GM12891 (cell line): ENCODE measurements at places on chromosomes 1 and 21.

- DNase-seq, result no peak
These were observed 37.2 kb downstream of the KCNK1 start for GRCh38 chr1:233651061-233651460.

DNA sequence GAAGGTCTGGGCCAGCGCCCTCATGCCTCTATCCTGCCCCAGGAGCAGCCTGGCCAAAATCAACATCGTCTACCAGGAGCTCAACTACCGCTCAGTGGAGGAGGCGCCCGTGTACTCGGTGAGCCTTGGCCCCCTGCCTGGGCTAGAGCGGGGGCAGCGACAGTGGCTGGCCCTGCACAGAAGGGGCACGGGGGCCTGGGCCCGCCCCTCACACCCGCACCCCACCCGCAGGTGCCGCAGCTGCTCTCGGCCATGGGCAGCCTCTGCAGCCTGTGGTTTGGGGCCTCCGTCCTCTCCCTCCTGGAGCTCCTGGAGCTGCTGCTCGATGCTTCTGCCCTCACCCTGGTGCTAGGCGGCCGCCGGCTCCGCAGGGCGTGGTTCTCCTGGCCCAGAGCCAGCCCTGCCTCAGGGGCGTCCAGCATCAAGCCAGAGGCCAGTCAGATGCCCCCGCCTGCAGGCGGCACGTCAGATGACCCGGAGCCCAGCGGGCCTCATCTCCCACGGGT is 10.8 kb downstream of the SCNN1D start:
- no peak for DNase-seq

GRCh38 chr1:7943251-7943650 is 2.6 kb upstream of the TNFRSF9 start:
- no peak for DNase-seq

DNA sequence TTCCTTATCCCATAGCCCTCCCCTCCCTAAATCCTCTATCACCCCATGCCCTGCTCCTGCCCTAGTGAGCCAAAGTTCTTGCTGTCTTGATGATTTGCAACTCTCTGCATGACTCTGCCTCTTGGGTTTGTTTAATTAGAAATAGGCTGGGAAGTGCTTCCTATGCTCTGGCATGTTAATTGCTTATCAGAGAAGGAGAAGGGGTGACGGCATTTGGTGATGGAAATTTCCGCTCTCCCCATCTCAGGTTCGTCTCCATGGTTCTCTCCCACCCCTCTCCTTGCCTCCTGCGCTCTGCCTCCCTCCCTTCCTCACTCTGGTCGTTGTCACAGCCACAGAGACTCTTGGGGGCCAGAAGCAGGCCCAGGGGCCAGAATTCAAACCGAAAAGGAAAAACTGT is 68.9 kb downstream of the LRRN2 start:
- DNase-seq, result no peak

- no peak for DNase-seq
These were observed 1713.4 kb downstream of the NCAM2 start for GRCh38 chr21:22711636-22712035.

GRCh38 chr1:183027031-183027430 is 3.8 kb downstream of the LAMC1 start:
- DNase-seq, result no peak

- DNase-seq, result no peak
These were observed 14.0 kb upstream of the L1TD1 start for GRCh38 chr1:62180639-62181038.

- DNase-seq, result no peak
These were observed 42.7 kb downstream of the FAAP20 start for GRCh38 chr1:2151911-2152310.

DNA sequence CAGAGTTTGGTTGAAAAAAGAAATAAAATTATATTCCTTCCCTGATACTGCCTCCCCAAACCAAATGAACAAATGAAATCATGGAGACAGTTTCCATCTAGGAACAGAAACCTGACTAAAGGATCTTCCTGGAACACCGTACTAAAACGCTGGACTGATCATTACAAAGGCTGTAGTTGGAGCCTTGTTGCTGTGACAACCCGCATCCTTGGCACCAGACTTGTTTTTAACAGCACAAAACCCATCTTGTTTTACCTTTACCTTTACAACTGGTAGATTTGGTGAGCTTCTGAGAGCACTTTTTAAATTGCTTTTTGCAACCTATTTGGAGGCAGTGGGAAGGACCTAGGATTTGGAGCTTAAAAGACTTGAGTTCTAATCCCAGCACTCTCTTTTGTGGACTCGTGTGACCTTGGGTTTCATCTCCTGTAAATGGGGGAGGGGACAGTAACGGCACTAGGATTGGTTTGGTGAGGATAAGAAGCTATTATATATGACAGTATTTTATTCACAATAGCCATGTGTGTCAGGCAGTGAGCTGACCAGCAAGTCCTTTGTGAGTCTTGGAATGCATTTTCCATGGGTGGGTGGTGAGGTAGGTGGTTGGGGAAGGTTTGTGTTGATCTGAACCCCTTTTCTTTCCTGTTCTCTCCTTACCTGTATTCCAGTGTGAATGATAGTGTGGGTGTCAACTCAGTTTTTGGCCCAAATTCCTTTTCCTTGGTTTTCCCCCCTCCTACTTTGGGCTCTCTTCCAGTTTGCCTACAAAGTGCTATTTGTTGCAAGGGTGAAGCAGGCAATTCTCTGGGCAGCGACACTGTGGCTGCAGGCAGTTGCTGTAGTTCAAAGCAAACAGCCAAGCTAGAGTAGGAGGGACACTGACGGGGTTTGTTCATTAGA is 12.6 kb downstream of the LRRC8D start:
- DNase-seq, result no peak

DNA sequence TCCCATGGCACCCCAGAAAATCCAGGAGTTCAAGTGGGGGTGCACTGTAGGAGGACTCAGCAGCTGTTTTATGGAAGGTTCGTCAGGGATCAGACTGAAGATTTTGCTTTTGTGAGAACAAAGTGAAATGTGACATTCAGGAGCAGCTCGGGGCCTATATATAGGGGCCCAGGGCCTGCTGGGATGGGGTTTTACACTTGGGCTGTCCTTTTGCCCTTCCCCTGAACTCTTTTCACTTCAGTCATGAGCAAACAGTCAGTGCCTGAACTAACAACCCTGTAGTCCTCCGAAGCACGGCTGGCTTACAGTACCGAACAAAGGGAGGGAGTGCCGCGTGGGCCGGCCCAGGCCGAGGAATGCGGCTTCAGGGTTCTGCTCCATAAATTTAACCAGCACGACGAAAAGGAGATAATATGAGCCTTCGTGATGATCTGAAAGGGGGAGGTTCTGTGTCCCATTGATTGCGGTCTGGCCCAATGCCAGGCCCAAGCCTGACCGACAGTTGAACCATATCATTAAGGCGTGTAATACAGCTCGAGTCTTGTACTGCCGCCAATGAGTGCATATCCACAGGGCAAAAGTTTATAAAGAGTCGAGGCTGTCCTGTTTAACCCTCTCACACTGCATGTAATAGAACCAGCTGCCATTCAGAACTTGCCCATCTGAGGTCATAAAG is 139.9 kb downstream of the DHRS3 start:
- no peak for DNase-seq

DNA sequence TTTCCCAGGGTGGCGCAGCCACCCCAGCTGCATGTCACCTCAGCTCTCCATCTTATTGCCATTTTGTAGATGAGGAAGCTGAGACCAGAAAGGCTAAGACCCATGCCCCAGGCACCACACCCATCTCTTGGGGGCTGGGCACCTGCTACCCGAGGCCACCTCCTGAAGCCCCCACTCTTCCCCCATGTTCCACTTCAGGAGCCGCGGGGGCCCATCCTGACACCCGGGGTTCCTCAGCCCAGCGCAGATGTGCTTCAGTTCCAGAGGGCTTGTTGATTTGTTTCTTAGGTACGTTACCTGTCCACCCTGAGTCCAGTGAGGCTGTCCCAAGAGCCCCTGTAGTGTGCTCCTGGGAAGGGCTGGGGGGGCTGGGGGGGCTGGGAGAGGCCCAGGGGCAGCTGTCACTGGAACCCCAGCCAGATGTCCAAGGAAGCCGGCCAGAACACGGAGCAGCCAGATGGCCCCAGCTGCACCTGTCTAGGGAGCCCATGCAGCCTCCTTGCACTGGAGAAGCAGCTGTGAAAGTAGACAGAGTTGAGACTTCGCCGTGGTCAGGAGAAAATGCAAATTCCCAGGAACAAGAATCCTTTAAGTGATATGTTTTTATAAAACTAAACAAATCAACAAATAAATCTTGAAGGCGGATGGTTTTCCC is 17.1 kb upstream of the CCDC27 start:
- no peak for DNase-seq

DNA sequence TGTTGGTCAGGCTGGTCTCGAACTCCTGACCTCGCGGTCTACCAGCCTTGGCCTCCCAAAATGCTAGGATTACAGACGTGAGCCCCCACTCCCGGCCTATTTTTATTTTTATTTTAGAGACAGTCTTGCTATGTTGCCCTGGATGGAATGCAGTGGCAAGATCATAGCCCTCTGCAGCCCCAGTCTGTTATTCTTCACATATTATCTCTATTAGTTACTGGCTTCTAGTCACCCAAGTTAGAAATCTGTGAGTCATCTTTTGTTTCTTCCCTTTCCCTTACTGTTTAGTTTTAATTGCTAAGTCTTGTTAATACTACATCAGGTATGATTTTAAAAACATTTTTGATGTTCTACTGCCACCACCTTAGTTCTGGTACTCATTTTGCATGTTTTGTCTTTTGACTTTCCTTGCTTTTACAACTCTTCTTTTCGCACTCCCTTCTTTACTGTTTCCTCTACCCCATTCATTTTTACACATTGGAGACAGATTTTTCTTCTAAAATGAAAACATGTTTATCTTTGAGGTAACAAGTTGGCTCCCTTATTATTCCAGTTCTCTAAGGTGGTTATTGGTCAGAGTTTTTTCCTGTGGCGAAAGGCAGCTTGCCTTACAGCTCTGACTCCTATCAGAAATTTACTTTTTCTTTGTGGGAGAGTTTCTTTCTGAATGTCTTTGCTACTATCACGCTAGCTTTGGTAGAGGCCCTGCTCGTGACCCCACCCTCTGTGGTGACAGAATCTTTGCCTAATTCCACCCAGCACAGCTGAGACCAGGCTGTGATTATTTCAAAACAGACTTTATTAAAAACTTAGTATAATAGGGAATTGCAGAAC is 19.5 kb downstream of the ZMYM4 start:
- no peak for DNase-seq

DNA sequence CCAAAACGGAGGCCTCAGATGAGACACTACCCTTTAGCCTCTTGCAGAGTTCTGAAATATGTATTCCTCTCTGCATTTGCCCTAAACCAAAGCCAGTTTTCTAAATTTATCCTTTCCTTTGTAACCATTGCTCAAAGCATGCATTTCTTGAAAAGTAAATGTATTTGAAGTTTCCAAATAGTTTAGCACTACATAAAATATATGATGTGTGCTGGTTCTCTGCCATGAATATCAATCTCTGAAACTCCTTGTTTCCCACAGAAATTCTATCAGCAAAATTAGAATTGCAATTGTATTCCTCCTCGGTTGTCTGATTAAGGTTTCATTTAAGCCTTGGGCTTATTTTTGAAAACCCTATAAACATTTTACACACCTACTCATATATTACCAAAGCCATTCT is 137.1 kb upstream of the SYT6 start:
- DNase-seq, result no peak

DNA sequence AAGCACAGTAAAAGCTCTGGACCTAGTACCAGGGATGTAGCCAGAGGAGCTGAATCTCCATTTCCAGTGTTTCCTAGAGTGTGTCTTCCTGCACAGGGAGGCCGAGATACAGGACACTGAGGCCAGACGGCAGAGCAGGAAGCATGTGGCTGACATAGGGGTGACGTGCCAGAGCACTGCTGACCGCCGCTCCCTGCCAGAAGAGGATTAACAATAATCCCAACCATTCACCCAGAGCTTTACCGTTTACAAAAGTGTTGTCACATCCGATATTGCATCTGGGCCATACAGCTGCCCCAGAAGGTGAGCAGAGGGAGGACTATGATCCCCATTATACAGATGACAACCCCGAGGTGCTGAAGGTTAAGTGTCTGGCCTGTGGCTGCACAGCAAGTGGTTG is 5.8 kb upstream of the CLDN19 start:
- no peak for DNase-seq

DNA sequence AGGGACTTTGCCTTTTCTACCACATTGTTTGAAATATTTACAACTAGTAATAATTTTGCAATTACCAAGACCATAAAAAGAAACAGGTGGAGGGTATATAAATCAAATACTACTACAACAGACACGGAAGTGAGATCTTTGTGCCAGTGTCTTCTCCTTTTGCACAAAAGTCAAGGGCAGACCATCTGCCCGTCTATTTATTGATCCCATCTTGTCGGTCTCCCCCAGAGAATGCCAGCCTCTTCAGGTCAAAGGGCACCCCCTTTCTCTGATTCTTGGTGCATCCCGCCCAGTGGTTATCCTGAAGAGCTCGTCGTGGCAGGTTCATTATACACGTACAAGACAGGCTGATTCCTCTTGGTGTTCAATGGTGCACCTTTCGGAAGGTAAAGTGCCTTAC is 4.8 kb upstream of the PDE9A start:
- DNase-seq, result no peak

DNA sequence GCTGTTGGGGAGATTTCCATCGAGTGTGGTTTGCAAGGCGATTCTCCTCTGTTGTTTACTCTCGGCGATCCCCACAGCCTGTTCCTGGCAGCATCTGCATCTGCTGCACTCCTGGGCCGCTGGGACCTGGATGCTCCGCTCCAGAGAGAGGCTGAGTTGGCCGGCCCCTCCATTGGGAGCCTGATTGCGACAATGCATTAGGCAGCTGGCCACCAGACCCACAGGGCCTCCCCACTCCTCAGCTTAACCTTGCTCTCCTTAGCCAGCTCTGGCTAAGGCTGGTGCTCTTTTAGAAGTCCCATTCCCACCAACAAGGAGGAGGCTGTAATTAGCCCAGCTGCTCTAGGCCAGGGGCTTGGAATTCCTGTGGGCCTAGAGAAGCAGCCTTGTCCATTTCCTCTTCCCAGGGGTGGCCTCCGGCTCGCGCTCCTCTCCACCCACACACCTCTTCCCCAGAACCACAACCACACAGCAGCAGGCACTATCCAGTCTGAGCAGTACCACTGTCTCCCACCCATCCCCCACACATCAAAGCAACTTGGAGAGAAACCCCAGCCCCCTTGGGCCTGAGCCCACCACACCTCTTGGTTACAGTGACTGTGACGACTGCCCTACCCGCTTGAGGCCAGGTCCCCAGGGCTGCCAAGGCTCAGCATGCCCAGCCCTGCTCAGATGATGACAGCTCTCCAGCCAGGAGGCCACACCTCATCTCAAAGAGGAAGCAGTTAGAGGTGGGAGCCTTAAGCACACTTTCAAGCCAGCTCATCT is 193.8 kb upstream of the EDN2 start:
- no peak for DNase-seq

DNA sequence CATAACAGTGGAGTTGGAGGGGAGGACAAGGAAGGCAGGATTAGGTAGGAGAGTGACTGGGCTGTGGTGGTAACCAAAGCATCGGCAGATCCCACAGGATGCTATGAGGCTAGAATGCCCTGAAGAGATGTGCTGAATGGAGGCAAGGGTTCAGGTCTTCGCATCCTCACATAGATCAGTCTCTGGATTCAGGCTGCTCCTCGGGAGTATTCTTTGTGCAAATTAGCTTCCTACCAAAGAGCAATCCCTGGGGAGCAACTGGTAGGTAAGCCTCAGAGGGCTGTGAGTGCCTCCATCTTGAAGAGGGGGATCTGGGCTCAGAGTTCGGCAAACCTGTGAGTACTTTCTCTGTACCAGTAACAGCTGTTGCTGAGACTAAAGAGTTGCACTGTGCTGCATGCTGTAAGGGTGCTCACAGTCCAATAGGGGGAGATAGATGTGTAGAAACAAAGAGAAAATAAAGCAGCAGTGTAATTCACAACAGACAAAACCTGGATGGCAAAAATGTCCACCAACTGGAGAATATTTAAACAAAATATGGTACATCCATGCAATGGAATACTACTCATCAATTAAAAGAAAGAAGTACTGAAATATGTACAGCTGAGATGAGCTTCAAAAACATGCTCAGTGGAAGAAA is 322.4 kb upstream of the DEPDC1 start:
- DNase-seq, result peak; percentile 10
